ENCODE measurements at places on chromosomes 1 and 21. TPM values are rescaled to one million over a fixed set of nuclear protein-coding genes. Genes with fewer than 3 reads are reported as not detected.

GRCh38 chr1:167106119-167106461 is 12.2 kb downstream of the STYXL2 start:
- no peak for DNase-seq

GRCh38 chr1:222224156-222224555 is 323.7 kb downstream of the HHIPL2 start:
- no peak for DNase-seq

DNA sequence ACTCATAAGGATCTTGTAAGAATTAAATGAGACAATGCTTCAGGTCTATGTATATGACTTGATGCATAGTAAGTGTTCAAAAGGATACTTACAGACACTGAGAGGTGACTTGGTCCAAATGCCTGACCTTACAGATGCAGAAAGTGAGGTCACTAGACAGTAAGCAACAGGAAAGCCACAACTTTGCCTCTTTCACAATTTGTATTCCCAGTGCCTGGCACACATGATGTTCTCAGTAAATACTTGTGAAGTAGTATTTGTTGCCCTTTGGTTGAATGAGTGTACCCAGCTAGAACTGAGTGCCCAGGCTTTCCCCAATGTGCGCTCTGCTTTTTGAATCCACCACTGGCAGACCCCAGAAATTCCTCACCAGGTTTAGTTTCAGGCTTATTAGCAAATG is 105.1 kb downstream of the BEND5 start:
- no peak for DNase-seq

GRCh38 chr1:220457957-220458609 is 69.9 kb upstream of the MARK1 start:
- DNase-seq: no peak

Gene MYOG
- total RNA-seq: 5.7 TPM

- DNase-seq: no peak
Observed at GRCh38 chr1:157984469-157984868, 9.0 kb upstream of the KIRREL1 start.

DNA sequence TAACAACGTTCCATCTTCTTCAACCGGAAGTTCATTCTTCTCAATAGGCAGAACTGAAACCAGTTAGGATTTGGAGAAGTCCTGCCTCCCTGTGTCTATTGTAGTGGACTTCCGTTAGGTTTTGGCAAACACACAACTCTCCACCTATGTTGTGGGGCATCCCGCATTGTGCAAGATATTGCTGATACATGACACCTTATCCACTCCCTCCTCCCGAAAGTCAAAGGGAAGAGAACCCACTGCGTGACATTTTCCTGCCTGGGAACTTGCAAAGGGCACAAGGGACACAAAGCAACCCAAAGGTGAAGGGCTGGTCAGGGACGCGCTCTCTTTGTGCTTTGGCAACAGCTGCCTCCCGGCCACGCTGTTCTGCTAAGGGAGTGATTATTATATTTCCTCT is 164.8 kb downstream of the TPR start:
- DNase-seq: no peak

- no peak for DNase-seq
Observed at GRCh38 chr1:50218344-50219120, 109.8 kb downstream of the ELAVL4 start.

DNA sequence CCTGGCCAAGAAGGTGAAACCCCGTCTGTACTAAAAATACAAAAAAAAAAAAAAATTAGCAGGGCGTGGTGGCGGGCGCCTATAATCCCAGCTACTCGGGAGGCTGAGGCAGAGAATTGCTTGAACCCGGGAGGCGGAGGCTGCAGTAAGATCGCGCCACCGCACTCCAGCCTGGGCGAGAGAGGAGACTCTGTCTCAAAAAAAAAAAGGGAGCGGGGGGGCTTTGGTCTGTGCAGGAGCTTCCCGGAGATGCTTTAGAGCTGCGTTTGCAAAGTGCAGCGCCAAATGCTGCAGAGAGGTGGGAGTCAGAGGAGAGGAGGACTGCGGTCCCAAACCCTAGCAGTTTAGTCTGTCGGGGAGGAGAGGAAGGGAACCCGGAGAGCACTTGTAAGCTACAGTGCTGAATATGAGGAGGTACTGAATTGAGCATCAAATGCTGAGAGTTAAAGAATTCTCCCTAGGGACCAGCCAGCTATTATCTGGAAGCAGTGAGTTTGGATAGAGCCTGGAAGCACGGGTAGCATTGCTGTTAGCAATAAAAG is 569 bp downstream of the FALEC start:
- DNase-seq: no peak

GRCh38 chr1:198234520-198235251 is 77.9 kb downstream of the NEK7 start:
- peak; percentile 46 for DNase-seq

DNA sequence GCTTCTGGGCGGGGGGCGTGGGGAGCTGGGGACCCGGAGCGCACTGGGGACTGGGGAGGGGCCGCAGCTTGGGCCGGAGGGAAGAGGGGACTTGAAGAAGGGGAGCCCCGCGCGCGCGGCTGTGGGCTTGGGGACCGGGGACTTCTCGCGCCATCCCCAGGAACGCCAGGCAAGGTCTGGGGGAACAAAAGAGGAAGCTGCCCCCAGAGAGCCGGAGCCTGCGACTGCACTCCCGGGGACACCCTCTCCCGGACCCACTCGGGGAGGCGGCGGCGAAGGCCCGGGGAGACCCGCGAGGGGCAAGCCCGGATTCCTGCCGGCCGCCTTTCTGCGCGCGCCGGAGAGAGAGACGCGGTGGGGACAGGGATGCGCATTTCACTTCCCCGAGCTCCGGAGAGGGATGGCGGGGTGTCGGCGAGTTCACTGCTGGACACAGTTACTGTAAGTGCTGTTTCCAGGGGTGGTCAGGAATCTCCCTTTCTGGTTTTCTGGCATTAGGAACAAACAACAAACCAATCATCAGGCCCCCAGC is 732 bp downstream of the ABCG1 start:
- no peak for DNase-seq

GRCh38 chr1:11700601-11701467 is 9.3 kb downstream of the DRAXIN start:
- DNase-seq: no peak

GRCh38 chr1:192133350-192133926 is 24.8 kb upstream of the RGS18 start:
- DNase-seq: peak; percentile 82

Data from LHCN-M2 (cell line).